Upper lobe of left lung (tissue), 6 donors: ENCODE measurements at places on chromosomes 2 and 18. TPM values are rescaled to one million over a fixed set of nuclear protein-coding genes. Genes with fewer than 3 reads are reported as not detected.

DNA sequence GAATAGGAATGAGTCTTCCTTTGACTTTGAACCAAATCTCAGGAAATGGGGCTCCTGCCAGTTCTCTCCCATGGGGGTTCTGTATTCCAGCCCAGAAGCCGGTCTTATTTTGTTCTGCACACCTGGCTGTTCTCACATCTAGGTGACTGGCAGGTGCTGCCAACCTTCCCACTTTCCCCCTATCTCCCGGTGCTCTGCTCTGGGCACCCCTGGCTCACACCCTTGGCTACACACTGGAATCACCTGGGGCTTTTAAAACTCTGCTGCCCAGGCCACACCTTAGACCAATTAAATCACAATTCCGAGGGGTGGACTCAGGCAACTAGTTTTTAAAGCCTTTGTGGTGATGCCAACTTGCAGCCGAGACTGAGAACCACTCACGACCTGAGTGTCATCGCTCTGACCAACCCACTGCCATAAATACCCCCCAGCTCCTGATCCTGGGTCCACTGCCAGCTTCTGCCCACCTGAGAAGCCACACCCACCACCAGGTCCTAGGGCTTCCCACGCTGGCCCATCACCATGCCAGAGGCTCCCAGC, 69.2 kb downstream of the KCNF1 start:
- H3K27ac ChIP-seq = no peak overlapping the region
- no peaks in the 10 kb centered on the region for H3K36me3 ChIP-seq
- DNase-seq = no peak
- peaks cover 6% of the 10 kb centered on the region for H3K4me1 ChIP-seq
- H3K27me3 ChIP-seq = no peaks in the 10 kb centered on the region
- H3K4me3 ChIP-seq = no peak overlapping the region

- no peaks in the 10 kb centered on the region for H3K27me3 ChIP-seq
- H3K36me3 ChIP-seq = no peaks in the 10 kb centered on the region
- no peak overlapping the region for H3K4me3 ChIP-seq
- no peaks in the 10 kb centered on the region for H3K4me1 ChIP-seq
- DNase-seq = peak; percentile 61
Observed at GRCh38 chr2:232588680-232589585, 38.4 kb downstream of the EIF4E2 start.

Gene MAPRE3
- total RNA-seq = 20.5 TPM

DNA sequence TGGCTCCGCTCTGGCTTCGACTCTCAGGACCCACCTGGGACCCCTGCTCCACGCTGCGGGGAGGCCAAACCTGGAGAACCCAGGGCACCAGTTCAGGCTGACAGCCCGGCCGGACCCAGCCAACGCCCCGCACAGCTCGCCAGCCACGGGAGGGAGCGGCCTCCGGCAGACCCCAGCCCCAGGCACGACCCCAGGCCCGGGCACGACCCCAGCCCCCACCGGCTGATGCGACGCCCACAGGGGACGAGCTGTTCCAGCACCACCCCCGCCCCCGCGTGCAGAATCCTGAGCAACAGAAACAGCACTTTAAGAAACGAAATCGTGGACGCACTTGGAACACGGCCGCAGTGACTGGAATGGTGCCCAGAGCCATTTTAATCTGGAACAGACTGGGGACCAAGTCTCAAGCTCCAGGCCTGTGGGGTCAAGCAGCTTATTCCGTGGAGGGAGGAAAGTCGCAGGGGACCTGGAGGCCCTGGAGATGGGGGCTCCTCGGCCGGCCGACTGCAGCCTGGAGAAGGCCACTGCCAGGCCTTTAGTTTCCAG, 74.2 kb downstream of the MBP start:
- no peaks in the 10 kb centered on the region for H3K27me3 ChIP-seq
- H3K4me1 ChIP-seq = peaks cover 66% of the 10 kb centered on the region
- H3K27ac ChIP-seq = no peak overlapping the region
- H3K36me3 ChIP-seq = peaks cover 5% of the 10 kb centered on the region
- DNase-seq = peak; percentile 81

Gene MSGN1
- total RNA-seq = not detected
